ENCODE measurements at places on chromosomes 3 and 15.

- no peak for DNase-seq
Observed at GRCh38 chr3:45211466-45212094, 14.5 kb downstream of the TMEM158 start.

DNA sequence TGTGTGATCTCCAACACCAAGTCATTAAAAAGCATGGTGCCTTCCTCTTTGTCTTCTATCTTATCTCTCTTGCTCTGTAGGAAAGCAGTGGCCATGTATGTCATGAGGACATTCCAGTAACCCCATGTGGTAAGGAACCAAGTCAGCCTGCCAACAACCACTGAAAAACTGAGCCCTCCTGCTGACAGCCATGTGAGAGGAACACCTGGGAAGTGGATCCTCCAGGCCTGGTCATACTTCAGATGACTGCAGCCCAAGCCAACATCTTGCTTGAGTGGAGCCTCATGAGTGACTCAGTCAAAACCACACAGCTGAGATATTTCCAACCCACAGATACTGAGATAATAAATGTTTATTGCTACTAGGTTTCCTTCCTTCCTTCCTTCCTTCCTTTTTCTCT, 597.3 kb downstream of the ZIC1 start:
- no peak for DNase-seq

GRCh38 chr15:35058534-35059054, 26.5 kb downstream of the NANOGP8 start:
- no peak for DNase-seq

DNA sequence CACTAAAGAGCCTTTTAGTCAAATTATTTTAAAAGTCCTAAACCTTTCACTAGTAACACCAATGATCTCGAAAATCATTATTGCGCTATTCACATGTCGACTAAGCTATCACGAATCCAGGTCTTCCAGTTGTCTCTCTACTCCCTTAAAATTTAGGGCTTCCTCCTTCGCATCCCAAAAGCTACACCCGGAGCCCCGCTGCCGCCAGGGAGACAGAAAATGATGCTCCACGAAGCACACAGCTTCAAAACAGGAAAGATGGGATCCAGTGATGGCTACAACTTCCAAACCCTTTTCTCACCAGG, 253 bp downstream of the IFT80 start:
- no peak for DNase-seq

GRCh38 chr3:22713936-22714335, 489.2 kb upstream of the UBE2E2 start:
- DNase-seq: no peak

DNA sequence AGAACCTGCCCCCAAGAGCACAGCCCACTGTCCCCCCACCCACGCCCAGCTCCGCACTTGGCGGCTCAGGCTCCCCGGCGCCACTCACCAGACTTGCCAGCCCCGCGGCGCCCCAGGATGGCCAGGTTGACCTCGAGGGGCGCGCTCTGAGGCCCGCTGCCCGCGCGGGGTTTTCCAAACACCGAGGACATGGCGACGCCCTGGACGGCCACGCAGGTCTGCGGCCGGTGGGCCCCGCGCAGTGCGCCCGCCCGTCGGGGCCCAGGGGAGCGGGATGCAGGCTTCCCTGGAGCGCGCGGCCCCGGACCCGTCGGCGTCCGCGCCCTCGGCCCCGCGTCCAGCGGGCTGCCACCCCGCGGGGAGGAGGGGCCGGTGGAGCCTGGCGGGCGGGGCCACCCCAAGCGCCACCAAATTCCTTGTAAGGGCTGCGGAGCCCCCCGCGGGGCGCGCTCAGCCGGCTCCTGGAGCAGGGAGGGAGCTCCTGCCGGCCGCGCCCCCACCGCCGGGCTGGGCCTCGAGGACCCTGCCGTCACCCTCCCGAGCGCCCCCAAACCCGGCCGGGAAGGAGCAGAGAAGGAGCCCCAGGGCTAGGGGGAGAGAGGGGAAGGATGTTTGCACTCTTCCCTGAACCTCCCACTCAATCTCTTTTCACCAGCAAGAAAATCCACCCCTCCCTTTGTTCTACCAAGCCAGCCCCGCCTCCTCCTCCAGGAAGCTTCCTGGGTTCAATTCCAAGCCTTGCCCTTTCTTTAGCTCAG, at the start of gene RASL12:
Gene RASL12, minus strand, starts transcription at position 347 of the 758 bp plus-strand sequence. Its CDS starts 156 bp downstream, at position 191.
- DNase-seq: no peak

- no peak for DNase-seq
Observed at GRCh38 chr3:19543212-19543841, 390.7 kb downstream of the EFHB start.

GRCh38 chr3:85164436-85164835, 205.6 kb downstream of the CADM2 start:
- no peak for DNase-seq

DNA sequence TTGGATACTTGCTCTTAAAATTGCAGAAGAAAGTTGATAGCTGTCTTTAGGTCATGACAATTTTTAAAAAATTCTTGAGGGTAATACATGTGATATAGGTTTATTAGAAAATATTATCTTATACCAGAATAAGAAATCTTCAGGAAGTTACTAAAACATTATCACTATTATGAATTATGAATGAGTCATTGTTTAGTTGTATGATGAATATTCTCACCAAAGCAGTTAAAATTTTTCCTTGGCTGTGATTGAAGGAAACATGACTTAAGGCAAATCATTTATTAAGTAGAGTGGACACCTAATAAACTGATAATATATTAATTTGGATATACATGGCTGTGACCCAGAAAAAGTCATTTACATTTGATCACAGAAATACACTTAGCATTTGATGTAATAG, 30.1 kb downstream of the APPL1 start:
- no peak for DNase-seq

DNA sequence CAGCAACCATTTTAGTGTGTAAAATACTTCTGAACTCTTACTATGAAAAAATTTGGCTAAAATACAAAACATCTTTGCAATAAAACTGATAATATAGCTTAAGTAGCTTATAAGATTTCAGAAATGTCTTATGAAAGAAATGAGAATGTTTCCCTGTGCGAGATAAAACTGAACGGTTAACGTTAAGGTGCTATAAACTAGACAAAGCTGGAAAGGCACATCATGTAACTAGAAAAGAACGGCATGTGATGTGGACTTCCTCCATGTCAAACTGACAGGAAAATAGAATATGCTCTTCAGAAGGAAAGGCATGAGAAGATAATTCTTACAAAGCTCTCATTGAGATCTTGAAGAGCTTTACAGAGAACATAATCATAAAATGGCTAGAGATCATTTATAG, 36.5 kb downstream of the NCK1 start:
- DNase-seq: no peak

DNA sequence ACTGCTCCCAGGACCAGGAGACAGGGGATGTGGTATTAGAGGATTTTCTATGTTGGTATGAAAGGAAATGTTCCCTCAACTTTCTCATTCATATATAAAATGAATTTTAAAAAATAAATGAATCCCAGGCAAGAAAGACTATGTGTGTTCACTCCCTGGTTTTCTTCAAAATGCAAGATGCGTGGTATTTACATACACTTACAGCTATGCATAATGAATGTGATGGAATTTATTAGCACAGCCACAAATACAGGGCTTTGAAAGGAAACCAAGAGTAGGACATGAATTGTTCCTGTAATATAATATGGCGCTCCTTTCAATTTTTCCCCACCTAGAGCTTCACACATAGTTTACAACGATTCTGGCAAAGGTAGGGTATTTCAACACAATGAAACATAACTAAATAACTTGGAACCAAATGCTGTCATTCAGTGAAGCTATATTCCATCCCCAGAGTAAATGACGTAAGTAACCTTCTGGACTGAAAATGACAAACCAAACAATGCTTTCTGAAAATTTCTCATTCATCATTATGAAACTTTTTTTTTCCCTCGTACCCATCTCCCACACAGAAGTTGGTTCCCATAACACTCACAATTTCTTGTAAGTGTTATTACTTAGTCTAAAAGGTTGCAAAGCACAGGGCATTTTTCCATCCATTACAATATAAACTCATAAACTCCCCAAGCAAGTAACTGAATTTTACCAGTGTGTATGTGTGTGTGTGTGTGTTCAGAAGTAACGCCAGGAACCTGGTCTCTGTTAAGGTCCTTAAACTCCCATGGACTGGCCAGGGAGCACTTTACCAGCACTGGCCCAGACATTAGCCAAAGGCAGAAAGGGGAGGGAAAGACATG, 41.8 kb downstream of the CBLB start:
- DNase-seq: no peak

- peak; percentile 7 for DNase-seq
Observed at GRCh38 chr3:112038863-112039262, 4.3 kb downstream of the TMPRSS7 start.

DNA sequence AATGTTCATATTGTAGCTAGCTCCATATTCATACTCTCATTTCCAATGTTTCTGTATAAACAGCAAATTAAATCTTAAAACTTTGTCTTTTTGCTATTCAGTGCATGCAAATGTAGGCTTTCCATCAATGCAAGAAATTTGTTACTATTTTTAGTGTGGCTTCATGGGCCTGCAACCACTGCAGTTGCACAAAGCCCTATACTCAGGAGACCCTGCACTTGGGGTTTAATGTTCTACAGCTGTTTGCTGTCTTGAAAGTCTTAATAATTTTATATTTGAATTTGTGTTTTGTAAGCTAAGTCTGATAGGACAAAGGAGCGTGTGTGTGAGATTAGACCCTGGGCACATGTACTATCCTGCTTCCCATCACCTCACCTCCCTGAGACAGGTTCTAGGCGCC, 9.6 kb downstream of the PYDC2 start:
- DNase-seq: no peak

DNA sequence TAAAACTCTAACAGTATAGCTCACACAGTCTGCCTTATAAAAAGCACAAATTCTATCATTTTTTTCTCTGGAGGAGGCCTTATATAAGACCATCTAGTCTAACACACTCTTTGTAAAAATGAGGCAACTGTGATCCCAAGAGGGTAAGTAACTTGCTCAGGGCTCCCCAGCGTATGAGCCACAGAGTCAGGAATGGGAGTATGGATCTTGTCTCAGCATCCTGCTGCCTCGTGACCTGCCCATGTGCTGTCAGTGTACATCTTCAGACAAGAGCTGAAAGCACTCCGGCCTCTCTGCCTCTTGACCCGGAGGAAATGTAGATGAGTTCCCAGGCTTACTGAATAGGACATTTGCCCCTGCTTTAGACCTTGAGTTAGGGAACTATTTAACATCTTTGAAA, 28.4 kb upstream of the MEF2A start:
- no peak for DNase-seq

- no peak for DNase-seq
Observed at GRCh38 chr3:88988906-88989305, 118.5 kb upstream of the EPHA3 start.

DNA sequence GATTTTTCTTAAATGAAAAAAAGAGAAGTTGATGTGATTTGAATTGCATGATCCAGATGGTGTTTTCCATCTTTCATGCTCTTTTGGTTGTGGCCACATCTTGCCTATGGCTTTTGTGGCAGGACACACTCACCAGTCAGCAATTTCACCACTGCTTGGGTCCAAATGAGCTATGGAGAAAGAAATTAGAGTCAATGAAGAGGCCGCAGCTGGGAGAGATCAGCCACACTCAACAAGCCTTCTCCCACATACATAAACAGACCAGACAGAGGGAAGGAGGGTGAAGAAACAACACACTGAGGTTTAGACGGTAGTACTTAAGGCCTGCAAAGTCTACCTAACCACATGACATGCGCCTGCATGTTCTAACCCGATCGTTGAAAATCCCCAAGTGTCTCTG, 110.7 kb upstream of the CDIN1 start:
- DNase-seq: no peak

GRCh38 chr15:57060799-57061198, 142.4 kb downstream of the TCF12 start:
- DNase-seq: no peak

GRCh38 chr3:29949131-29949530, 657.3 kb upstream of the TGFBR2 start:
- DNase-seq: no peak

- DNase-seq: no peak
Observed at GRCh38 chr3:194380326-194380725, 10.8 kb upstream of the LRRC15 start.

GRCh38 chr15:94421706-94422105, 190.3 kb downstream of the MCTP2 start:
- DNase-seq: no peak

DNA sequence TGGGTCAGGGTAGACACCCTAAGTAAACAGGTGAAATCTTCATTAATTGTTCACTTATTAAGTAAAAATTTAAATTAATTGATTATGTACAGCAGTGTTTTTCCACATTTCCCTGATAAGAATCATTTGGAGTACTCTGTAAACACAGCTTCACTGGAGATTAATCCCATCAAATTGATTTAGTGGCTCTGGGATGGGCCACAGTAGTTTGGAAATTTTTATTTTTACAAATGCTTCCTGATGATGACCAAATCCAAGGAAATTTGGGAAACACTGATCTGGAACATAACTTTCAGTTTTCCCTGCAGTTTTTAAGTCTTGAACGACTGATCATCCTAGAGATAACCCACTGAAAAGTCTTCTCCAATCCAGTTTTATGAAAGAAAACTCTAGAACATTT, 18.8 kb upstream of the RPLP1 start:
- no peak for DNase-seq

- no peak for DNase-seq
Observed at GRCh38 chr3:69231929-69232440, 109.6 kb upstream of the LMOD3 start.
